Astrocyte of the spinal cord (primary cell): ENCODE measurements at places on chromosomes 5 and 9.

DNA sequence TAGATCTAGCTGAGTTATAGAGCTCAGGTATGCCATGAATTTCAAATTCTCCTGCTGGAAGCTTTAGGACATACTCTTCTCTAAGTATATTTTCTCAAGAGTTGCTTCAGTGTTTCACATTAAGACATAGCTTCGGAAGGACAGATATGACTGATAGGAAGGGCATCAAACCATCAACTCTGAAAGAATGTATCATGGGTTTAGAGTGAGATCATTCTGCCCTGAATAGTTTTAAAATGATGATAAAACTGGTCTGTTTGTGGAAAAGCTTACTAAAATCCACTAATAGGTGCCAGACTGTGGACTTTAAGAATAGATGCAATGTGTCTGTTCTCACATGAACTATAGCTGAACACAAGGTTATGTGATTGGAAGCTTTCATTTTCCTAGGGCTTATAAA lies 8.4 kb downstream of the SPEF2 start:
- DNase-seq: no peak

DNA sequence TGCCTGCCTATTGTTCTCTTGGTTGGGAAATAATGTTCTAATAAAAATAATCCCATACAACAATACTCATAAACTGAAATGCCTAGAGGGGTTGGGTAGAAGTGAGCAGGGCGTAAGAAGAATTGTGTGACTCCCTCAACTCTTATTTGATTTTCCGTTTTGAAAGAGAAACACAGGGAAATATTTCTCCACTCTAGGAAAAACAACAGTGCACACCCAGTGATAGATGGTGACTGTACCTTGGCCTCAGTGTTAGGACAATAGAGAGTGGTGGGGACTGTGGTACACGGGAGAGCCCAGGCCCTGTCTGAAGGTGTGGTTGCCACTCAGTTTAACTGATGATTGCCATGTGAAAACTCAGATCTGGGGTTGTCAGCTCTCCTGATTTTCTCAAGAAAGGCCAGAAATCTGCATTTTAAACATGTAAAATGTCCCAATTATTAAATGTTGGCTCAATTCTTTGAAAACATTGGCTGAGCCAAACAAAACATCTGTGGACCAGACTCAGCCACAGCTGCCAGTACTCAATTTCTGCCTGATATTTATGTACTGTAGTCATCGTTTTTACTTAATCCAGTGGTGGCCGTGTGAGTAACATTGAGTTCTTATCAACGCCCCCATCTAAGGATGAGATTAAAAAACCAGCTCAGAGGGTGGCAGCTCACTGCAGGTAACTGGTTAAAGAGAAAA lies 103.8 kb upstream of the ZNF618 start:
- DNase-seq: peak; percentile 69

DNA sequence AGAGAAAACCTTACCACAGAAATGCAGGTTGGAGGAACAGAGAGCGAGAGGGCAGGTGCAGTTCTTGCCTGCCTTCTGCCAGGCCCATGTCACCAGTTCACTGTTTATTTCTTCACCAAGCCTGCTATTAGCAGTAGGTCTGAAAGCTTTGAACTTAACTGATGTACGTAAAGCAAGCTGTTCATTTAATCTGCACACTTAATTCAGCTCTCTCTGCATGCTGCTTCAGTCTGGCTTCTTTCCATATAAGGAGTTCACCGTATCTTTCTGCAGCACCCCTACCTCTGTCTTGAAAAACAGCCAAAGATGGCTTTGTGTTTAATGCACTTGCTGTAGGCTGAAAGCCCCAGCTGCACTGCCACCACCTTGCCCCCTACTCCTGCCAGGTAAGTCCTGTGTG lies 205.1 kb downstream of the RAB3C start:
- no peak for DNase-seq

GRCh38 chr9:108905494-108905893 lies 28.4 kb downstream of the ELP1 start:
- no peak for DNase-seq

DNA sequence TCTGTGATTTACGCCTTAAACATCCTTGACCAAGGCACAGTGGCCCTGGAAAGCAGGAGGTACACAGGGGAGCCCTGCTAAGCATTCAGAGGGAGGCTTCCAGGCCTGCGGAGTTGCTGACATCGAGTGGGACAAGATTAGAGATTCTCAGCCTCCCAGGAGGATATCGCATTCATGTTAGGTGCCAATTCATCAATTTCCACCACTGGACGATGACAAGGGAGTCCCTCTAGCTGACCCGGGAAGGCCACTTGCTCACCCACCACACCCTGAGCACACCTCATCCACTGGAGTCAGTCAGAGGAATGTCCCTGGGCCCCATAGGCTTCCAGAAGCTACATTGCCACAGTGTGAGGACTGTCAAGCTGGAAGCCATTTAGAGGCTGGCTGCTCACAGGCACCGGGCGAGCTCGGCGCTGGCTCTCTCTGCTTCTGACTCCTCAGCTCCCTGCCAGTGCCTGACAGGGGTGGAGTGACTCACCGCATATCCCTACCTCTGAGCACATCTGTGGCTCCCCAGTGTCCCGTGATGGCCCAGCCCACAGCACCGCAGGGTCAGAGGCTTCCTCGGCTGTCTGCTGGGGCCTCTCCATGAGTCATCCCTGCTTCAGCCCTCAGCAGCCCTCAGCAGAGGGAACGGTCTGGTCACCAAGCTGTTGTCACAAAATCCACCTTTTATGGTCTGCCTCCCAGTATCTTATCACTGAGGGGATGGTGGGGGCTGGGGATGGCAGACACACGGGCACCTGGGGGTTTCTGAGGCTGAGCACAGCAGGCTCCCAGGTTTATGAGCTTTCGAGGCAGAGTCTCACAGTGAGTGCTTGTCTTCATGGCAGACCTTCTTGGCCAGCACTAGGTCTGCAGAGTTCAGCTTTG lies 117.5 kb downstream of the ZNF608 start:
- DNase-seq: peak; percentile 98

GRCh38 chr9:136521537-136521936 lies 24.3 kb downstream of the NOTCH1 start:
- DNase-seq: no peak

DNA sequence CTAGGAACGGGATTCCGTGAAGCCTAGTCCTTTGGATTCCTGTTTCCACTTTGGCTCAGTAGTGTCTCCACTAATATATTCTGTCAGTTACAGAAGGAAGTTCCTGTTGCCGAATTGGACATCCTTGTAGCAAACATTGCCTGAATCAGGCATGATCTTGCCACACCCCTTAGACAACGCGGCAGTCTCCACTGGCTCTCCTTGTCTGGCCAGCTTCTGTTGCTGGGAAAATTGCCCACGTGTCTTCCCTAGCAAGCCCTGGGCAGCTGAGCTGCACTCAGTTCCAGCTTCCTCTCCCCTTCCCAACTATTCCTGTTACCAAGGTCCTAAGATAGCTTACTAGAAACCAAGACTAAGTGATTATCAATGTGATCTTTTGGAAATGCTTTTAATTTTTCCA lies 316.6 kb upstream of the RIOK2 start:
- no peak for DNase-seq

DNA sequence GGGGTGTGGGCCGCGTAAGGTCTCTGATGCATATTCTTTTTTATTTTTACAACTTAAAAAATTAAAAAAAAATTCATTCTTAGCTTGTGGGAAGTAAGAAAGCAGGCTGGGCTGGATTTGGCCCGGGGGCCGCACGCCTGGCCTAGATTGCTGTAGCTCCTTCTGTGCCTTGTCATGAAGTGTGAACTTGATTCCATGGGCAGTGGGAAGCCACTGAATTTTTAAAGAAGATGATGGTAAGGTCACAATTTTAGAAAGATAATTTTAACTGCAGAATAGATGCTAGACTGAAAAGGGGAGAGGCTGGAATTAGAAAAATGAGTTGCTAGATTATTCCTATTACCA lies 56.1 kb downstream of the EHMT1 start:
- no peak for DNase-seq

GRCh38 chr5:68714810-68715209 lies 379.0 kb upstream of the SLC30A5 start:
- DNase-seq: no peak

DNA sequence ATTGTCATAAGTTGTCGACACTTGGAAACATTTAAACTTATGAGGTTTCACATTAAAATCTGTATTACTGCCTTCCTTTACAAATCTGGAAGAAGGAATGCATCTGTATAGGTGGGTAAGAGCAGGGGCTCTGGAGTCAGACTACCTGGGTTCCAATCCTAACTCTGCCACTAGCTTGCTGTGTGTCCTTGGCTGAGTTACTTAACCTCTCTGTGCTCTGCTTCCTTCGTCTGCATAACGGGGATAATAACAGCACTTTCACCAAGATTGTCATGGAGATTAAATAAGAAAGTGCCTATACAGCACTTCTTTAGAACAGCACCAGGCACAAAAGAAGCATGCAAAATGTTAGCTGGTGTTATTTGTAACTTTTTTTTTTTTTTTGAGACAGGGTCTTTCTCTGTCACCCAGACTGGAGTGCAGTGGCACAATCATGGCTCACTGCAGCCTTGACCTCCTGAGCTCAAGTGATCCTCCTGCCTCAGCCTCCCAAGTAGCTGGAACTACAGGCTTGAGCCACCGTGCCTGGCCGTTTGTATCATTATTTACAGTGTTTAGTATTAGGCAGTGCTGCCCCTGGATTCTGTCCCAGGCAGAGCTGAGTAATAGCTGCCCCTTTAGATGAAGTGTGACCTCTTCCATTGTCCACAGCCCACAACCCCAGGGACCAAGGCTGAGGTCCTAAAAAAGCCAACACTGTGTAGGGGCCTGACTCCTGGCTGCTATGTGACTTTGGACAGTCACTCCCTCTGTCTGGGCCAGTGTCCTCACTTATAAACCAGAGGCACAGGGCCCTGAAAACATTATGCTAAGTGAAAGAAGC lies 25.4 kb upstream of the TTLL11 start:
- no peak for DNase-seq

GRCh38 chr5:141330299-141331080 lies at the start of gene PCDHGA1:
Gene PCDHGA1, plus strand, starts transcription at chr5:141330514.
- DNase-seq: peak; percentile 56

GRCh38 chr9:97366889-97367288 lies 45.0 kb upstream of the TDRD7 start:
- DNase-seq: no peak

GRCh38 chr5:39716532-39717028 lies 291.8 kb upstream of the DAB2 start:
- peak; percentile 73 for DNase-seq

DNA sequence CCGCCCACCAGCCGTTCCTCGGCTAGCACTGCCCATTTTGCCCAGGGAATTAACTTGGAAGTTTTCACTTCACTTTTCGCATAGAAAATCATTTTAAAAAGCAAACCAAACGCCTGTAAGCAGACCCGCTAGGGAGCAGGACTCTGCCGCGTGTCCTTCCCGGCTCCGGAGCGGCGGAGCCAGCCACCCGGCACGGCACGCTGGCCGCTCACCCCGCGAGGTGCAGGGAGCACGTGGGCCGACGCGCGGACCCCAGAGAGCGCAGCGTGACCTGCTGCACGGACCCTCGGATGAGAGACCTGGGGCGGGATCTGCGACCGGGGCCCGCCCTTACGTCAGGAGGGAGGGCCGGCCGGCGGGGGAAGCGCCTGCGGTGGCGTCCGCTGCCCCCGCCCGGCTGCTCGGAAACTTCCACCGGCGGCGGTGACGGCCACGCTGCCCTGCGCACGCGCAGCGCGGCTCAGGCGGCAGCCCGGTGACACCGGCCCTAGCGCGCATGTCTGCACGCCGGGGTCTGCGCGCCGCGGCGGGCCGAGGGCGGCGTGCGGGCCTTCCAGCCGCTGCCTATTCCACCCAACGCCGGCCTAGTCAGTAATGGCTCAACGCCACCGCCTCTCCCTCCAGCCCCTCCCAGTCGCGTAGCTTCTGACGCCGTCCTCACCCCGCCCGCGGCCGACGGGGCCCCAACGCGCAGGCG lies 507 bp upstream of the TENT4A start:
- peak; percentile 98 for DNase-seq

DNA sequence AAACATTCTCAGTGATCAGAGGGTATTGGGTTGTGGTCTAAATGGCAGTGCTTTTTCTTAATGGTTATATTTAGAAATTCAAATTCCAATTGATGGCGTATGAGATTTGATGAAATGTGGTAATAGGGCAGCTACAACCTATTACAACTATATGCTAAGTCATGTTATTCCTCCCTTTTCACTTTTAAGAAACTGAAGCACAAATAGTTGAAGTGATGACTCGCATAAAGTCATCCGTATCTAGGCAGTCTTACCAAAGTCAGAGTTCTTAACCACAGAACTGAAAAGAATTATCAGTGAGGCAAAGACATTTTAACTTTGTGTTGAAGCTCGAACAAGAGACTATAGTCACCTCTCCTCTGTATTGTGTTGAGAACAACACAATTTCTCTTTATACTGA lies 28.2 kb downstream of the C9orf152 start:
- DNase-seq: peak; percentile 77

DNA sequence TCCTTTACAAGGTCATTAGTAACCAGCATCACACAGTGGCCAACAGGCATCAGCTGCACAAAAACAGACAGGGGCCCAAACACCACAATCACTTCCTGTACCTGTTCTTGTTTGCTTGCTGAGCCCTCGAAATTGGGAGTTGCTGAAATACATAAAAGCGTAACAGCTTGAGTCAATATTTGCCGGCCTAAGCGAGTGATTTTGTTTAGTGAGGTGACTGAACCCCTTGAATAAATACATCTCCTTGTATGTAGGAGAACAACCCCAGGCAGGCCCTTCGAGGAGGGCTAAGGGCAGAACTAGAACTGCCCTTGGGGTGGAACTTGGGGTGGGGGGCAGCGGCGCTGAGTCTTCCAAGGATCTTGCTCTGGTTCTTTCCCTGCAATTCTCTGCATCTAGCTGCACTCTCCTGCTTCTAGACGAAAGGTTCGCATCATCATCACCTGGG lies 502.5 kb downstream of the RASEF start:
- no peak for DNase-seq
